ENCODE measurements at places on chromosomes 1 and 21.

DNA sequence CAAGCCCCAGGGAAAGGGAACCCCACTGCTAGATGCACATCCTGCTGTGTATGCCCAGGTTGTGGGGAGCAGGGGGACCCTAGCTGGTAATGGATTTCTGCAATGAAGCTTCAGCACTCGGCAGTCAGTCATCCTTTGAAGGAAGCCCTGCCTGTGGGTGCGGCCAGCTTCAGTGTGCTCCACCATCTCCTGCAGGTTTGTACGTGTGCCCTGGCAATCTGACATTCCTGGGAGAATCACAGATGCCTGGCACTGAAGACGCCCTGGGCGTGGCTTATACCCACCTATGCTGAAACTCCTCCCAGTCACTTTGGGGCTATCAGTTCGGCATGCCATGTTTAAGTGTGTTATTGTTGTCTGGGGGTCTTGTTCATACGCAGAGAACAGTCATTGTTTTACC is 6.8 kb downstream of the SPRR5 start:
- H3K27ac ChIP-seq: no peak overlapping the region
- H3K36me3 ChIP-seq: no peaks in the 10 kb centered on the region
- DNase-seq: no peak
- H3K4me3 ChIP-seq: no peak overlapping the region
- H3K4me1 ChIP-seq: no peaks in the 10 kb centered on the region
- H3K27me3 ChIP-seq: peaks cover 10% of the 10 kb centered on the region

DNA sequence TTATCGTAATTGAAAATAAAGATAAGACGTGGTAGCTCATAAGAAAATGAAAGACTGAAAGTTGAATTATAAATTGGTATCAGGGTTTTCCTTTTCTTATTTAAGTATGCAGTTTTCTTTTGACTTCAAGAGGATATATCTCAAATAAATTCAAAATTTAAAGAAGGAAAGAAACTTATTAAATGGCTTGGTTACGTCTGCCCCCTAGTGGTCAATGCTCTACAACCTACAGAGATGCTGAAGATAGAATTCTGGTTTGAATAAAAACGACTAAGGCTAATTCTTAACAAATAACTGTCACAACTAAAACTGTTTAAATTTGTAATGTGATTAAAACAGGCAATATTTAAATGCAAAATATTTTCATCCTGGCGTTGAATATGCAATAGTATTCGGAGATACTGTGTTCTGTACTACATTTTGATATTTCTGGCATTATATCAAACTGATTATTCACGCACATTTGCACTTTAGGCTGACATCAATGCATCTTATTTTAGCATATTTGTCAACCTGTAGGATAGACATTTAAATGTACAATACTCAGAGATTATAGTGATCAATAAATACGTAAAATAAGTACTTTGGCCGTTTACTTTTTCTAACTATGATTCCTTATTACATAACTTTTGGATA is 26.8 kb downstream of the IFI44 start:
- H3K4me1 ChIP-seq: peaks cover 7% of the 10 kb centered on the region
- no peak overlapping the region for H3K27ac ChIP-seq
- no peaks in the 10 kb centered on the region for H3K27me3 ChIP-seq
- H3K36me3 ChIP-seq: no peaks in the 10 kb centered on the region
- peak; percentile 67 for DNase-seq

- H3K27ac ChIP-seq: no peak overlapping the region
- no peak for DNase-seq
- H3K27me3 ChIP-seq: no peaks in the 10 kb centered on the region
- no peaks in the 10 kb centered on the region for H3K4me1 ChIP-seq
- H3K36me3 ChIP-seq: peaks cover 2% of the 10 kb centered on the region
Observed at GRCh38 chr1:42430286-42431135, 25.3 kb downstream of the ZMYND12 start.

GRCh38 chr1:162406811-162407210 is 5.1 kb downstream of the SH2D1B start:
- H3K4me1 ChIP-seq: no peaks in the 10 kb centered on the region
- no peak for DNase-seq
- no peak overlapping the region for H3K4me3 ChIP-seq
- no peak overlapping the region for H3K27ac ChIP-seq

- H3K4me1 ChIP-seq: peaks cover 22% of the 10 kb centered on the region
- no peaks in the 10 kb centered on the region for H3K36me3 ChIP-seq
- H3K4me3 ChIP-seq: no peak overlapping the region
- H3K27ac ChIP-seq: no peak overlapping the region
Observed at GRCh38 chr1:7671146-7671465, 100.0 kb upstream of the VAMP3 start.

DNA sequence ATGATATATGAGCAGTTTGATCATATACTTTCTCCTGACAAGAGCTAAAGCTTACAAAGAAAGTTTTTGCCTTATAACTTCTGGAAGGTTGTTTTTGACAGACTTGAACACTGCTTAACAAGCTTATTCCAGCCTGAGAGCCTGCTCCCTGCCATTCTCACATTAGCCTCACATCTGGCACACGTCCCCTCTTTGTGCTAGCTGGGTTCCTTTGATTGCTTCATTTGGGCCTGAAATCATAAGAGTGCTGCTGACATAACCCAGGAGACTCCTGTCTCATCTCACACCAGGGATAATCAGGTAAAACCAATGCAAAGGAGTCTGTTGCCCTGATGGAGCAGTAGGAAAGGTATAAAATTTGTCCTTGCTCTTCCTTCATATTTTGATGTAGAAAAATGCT is 1411.7 kb upstream of the B3GALT2 start:
- no peaks in the 10 kb centered on the region for H3K4me1 ChIP-seq
- H3K4me3 ChIP-seq: no peak overlapping the region
- H3K27me3 ChIP-seq: no peaks in the 10 kb centered on the region

- no peak overlapping the region for H3K27ac ChIP-seq
- peaks cover 48% of the 10 kb centered on the region for H3K27me3 ChIP-seq
- peak; percentile 31 for DNase-seq
- H3K4me3 ChIP-seq: no peak overlapping the region
Observed at GRCh38 chr1:231460614-231461013, 38.5 kb upstream of the EGLN1 start.

GRCh38 chr1:51926171-51926812 is 47.8 kb upstream of the NRDC start:
- H3K4me1 ChIP-seq: no peaks in the 10 kb centered on the region
- no peak overlapping the region for H3K4me3 ChIP-seq
- no peaks in the 10 kb centered on the region for H3K36me3 ChIP-seq
- no peak overlapping the region for H3K27ac ChIP-seq
- no peak for DNase-seq

DNA sequence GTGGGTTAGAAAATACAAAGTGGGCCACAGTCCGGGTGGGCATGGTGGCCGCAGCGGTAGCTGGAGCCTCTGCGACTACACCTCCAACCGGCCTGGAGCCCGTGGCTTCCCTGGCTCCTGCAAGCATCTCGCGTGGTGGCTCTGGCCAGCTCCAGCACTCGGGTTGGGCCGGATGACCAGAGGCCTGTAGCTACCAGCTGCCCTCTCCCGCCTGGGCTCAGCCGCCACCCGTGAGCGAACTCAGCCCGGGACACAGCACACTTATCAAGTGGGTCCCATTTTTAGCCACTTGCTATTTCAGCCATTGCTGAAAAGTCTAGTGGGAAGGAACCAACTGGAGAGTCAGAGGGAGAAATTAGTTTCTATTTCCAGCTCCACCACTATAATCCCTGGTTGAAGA is 107.7 kb upstream of the CACYBP start:
- H3K4me3 ChIP-seq: no peak overlapping the region
- peaks cover 11% of the 10 kb centered on the region for H3K4me1 ChIP-seq
- no peak for DNase-seq

DNA sequence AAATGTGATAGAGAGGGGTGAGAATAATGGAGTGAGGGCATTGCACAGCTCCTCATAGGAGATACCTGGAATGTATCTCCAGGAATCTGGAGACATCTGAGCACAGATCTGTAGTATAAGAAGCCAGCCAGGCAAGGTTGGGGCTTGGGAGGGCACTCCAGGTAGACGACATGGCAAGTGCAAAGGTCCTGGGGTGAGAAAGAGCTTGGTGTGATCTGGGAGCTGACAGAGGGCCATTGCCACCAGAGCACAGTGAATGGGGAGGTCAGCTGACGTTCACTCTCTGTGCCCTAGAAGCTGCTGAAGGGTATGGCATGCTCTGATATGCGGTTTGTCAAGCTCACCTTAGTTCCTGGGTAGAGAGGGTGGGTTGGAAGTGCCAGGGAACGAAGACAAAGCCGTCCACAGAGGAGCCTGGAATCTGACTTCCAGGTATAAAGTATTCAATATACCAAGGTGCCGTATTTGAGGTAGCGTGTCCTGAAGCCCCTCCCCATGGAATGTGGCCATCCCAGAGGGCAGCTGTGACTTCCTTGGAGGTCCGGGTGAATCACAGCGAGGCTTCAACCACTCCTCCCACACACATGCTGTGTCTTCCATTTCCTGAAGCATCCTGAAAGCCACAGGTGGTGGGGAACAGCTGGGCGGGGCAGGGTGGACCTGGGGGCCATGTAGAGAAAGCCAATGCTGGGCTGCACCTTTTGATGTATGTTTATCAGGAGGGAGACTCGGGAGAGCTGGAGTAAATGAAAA is 182.7 kb upstream of the KLHDC7A start:
- H3K4me3 ChIP-seq: no peak overlapping the region
- no peaks in the 10 kb centered on the region for H3K36me3 ChIP-seq
- H3K4me1 ChIP-seq: no peaks in the 10 kb centered on the region
- H3K27ac ChIP-seq: no peak overlapping the region

DNA sequence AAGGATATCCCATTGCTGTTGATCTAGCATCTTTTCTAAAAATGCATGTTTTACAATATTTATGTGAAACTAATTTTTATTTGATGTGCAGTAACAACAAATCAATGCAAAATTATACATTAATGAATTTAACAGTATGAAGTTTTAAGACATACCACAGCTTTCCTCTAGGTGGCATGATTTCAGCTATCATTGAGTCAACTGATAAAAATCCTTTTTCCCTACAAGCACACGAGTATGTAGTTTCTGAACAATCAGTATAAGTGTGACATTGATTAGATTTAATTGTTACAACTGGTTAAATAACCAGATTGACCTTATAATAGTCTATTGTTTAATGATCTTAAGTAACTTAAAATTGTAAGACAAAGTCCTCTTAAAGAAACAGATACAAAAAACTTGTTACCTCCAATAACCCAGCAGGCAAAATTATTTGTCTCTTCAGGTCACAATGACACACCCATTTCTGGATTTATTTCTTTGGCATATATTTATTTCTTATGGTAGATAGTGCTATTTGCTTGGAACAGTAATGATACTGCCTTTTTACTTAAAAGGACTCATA is 5.8 kb upstream of the TGFB2 start:
- no peak overlapping the region for H3K4me3 ChIP-seq
- no peaks in the 10 kb centered on the region for H3K4me1 ChIP-seq
- peaks cover 18% of the 10 kb centered on the region for H3K27me3 ChIP-seq
- H3K36me3 ChIP-seq: peaks cover 23% of the 10 kb centered on the region
- no peak overlapping the region for H3K27ac ChIP-seq

GRCh38 chr1:205809942-205810345 is 3.1 kb downstream of the SLC41A1 start:
- peaks cover 86% of the 10 kb centered on the region for H3K4me1 ChIP-seq
- peak overlapping the region; percentile 57 for H3K4me3 ChIP-seq
- H3K27me3 ChIP-seq: no peaks in the 10 kb centered on the region
- H3K36me3 ChIP-seq: no peaks in the 10 kb centered on the region
- no peak overlapping the region for H3K27ac ChIP-seq
- DNase-seq: no peak

DNA sequence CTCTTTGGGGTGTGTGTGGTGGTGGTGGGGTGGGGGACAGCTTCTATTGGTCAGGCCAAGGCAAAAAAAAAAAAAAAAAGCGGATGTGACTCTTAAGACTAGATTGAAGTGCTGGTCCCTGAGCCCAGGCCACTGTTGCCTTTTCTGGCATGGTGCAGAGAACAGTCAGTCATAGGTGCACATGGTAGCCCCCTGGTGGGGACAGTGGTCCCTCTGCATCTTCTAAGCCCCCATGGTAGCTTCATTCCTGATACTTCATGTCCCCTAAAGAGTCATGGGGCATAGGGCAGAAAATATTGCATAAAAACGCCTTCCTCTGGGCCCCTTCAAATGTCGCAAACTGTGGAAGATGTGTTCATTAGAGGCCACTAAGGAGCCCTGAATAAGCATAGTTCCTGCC is 371.8 kb downstream of the NPHP4 start:
- no peak overlapping the region for H3K4me3 ChIP-seq
- peaks cover 3% of the 10 kb centered on the region for H3K4me1 ChIP-seq
- DNase-seq: no peak

GRCh38 chr1:8257621-8258020 is 60.3 kb upstream of the SLC45A1 start:
- no peaks in the 10 kb centered on the region for H3K27me3 ChIP-seq
- H3K36me3 ChIP-seq: no peaks in the 10 kb centered on the region
- H3K27ac ChIP-seq: no peak overlapping the region
- no peak overlapping the region for H3K4me3 ChIP-seq

GRCh38 chr21:32770871-32771523 is 558 bp downstream of the PAXBP1 start:
- peak; percentile 28 for DNase-seq
- H3K36me3 ChIP-seq: peaks cover 38% of the 10 kb centered on the region
- H3K4me1 ChIP-seq: peaks cover 67% of the 10 kb centered on the region
- peak overlapping the region; percentile 100 for H3K4me3 ChIP-seq
- H3K27me3 ChIP-seq: no peaks in the 10 kb centered on the region

GRCh38 chr1:205071028-205071409 is 13.2 kb downstream of the TMEM81 start:
- H3K27ac ChIP-seq: no peak overlapping the region
- H3K4me3 ChIP-seq: no peak overlapping the region
- H3K27me3 ChIP-seq: no peaks in the 10 kb centered on the region
- H3K4me1 ChIP-seq: no peaks in the 10 kb centered on the region
- no peaks in the 10 kb centered on the region for H3K36me3 ChIP-seq

- H3K36me3 ChIP-seq: no peaks in the 10 kb centered on the region
- DNase-seq: no peak
- peak overlapping the region; percentile 25 for H3K27ac ChIP-seq
Observed at GRCh38 chr21:41761934-41762635, 4.8 kb downstream of the RIPK4 start.

DNA sequence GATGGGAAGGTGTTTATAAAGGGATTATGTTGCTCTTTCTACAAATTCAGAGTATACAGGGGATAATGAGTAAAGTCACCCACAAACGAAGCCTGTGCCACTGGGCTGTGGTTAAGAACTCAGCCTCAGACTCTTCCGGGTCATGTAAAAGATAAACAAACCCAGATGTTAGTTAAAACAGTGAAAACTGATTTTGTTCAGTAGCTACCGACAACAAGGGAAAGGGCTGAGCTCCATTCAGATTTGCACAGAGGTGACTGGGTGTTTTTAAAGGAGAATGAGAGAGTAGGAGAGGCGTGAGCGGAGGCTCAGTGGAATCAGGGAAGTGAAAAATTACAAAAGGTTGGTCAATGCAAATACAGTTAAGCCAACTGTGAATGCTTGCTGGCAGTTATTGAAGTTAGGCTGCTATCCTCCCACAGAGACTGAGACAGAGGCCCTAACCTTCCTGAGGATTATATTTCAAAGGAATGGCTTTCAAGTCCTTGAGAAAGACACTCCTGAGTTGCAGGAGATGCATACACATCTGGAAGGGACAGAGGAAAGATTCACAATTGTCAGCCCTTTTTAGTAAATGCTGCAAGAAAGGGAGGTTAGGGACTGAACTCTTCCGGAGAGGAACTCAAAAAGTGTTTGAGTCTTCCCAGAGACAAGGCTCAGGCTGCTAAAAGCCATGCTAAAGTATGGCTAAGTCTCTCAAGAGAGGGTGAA is 29.9 kb upstream of the SAMD13 start:
- H3K27ac ChIP-seq: peak overlapping the region; percentile 78
- H3K36me3 ChIP-seq: peaks cover 2% of the 10 kb centered on the region
- peak overlapping the region; percentile 23 for H3K4me3 ChIP-seq
- peaks cover 12% of the 10 kb centered on the region for H3K4me1 ChIP-seq
- no peak for DNase-seq
- H3K27me3 ChIP-seq: no peaks in the 10 kb centered on the region
